ENCODE measurements at places on chromosomes 4 and X.

DNA sequence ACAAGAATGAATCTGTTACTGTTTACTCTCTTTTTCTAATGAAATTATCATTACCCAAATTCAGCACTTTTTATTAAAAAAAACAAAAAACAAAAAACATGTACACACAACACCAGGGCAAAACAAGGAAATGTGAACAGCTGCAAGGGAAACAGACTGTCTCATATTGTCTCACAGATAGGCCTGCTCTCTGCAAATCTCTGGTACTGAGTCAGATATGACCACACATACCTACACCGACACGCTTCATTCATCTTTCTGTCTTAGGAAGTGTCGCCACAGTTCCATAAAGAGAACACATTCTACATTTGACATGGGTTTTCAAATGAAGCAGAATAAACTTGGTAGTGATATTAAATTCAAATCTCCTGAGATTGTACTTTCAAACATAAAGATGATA is 92.2 kb upstream of the GPR34 start:
- H3K4me1 ChIP-seq: no peaks in the 10 kb centered on the region
- H3K27me3 ChIP-seq: no peaks in the 10 kb centered on the region
- no peaks in the 10 kb centered on the region for H3K36me3 ChIP-seq

DNA sequence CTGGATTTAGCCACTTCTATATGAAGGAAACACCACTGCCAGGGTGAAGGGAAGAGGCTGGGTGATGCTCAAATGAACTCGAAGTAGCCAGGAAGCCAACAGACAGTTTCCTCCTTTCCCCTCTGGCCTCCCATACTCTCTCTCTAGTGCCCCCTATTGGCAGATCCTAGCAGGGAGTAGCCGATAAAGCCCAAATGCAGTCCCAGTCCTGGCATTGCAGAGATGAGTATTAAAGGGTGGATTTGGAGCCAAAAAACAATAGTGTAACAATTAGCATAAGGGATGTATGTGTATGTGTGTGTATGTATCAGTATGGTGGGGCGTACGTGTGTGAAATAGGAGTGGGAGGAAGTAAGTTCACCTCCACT is 213.8 kb upstream of the LDB2 start:
- DNase-seq: no peak
- H3K36me3 ChIP-seq: no peaks in the 10 kb centered on the region
- no peaks in the 10 kb centered on the region for H3K27me3 ChIP-seq
- no peak overlapping the region for H3K4me3 ChIP-seq
- no peak overlapping the region for H3K27ac ChIP-seq

- H3K27me3 ChIP-seq: no peaks in the 10 kb centered on the region
- H3K27ac ChIP-seq: no peak overlapping the region
- DNase-seq: no peak
- peaks cover 17% of the 10 kb centered on the region for H3K4me1 ChIP-seq
Observed at GRCh38 chr4:158179465-158179864, 6.6 kb upstream of the GASK1B start.

DNA sequence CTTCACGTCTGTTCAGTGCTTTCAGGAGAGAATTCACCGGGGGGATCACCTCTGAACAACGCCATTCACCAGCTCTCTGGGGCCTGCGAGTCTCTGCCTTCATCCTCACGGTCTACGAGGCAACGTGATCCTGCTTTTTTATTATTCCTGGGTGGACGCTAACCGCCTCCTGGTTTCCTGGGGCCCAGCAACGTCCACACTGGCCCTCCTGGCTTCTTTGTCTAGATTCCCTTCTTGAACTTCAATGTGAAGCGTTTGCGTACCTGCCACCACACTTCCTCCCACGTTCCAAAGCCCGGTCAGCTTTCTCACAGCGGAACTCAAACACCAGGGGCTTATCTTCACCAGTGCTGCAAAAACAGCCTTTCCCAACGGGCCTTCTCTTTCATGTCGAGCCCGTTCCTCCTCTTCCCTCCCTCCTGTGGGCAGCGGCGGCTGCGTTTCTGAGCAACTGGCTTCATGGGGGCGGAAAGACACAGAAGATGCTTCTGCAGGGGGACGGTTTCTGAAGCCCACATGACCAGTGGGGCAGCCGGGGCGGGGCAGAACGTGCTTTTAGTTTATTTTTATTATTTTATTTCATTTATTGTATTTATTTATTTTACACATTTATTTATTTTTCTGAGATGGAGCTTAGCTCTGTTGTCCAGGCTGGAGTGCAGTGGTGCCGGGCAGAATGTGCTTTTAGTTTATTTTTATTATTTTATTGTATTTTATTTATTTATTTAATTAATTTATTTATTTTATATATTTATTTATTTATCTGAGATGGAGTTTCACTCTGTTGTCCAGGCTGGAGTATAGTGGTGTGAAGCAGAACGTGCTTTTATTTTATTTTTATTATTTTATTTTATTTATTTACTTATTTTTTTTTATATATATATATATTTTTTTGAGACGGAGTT is 64.6 kb downstream of the CRLF2 start:
- H3K27ac ChIP-seq: no peak overlapping the region
- no peaks in the 10 kb centered on the region for H3K4me1 ChIP-seq
- H3K4me3 ChIP-seq: no peak overlapping the region
- DNase-seq: no peak

GRCh38 chr4:142064181-142064580 is 427.8 kb downstream of the IL15 start:
- DNase-seq: no peak
- no peak overlapping the region for H3K27ac ChIP-seq
- H3K4me3 ChIP-seq: no peak overlapping the region
- no peaks in the 10 kb centered on the region for H3K4me1 ChIP-seq

- no peak for DNase-seq
- no peaks in the 10 kb centered on the region for H3K27me3 ChIP-seq
- H3K36me3 ChIP-seq: no peaks in the 10 kb centered on the region
- H3K4me3 ChIP-seq: no peak overlapping the region
Observed at GRCh38 chr4:80016506-80016905, 56.5 kb downstream of the ANTXR2 start.
